ENCODE measurements at places on chromosomes 12 and 14.

- peak; percentile 29 for DNase-seq
Measured at GRCh38 chr12:79420146-79420618, 270.6 kb downstream of the PAWR start.

DNA sequence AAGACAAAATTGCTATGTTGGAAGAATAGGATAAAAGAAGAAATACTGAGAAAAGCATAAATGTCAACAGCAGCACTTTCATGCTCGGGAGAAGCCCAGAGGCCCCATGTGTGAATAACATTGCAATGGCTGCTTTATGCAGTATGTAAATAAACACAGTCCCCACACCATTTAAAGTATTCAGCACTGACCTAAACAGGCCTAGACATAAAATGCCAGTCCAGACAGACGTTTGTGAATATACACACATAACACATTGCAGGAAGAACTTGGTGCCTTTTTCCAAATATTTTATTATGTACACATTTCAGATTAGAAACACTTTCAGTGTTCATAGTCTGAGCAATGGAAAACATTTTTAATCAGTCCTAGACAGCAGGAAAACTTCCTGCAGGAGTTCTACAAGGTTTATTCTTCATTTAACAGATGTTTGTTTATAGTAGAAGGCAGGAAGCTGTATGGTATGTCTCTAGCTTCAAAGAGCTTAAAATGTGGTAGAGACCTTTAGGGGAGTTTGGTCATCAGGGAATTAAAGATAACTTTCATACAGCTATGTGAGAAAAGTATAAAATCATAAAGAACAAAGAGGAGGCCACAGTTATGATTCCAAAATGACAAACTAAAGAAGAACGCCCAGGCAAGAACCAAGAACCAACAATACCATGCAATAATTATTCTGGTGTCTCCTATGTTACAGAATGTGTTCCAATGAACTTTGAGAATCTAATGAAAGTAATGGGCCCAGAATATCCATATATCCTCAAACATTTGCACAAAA is 30.6 kb upstream of the SLC38A2 start:
- DNase-seq, result no peak

GRCh38 chr12:115102450-115102849 is 418.5 kb upstream of the TBX3 start:
- DNase-seq, result no peak

DNA sequence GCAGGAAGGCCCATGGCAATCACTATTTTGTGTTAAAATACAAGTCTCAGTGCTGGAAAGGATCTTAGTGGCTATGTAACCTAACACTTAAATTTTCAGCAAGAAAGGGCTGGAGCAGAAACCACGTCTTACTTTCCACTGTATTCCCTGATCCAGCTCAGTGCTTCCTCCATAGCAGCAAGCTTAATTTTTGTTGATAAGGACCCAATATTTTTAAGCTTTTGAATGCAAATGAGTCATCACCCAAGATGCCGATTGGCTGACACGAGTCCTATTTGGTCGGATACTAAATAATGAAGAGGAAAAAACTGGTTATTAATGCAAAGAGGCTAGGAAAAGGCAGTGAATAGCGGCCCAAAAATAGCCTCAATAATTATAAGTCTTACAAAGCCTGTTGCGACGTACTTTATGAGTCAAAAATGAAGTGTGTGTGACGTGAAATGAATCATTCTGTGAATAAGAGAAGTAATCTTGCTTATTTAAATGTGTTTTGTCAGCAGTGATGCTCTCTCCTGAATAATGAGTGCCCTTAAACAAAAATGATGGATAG is 46.9 kb upstream of the IGF1 start:
- no peak for DNase-seq

DNA sequence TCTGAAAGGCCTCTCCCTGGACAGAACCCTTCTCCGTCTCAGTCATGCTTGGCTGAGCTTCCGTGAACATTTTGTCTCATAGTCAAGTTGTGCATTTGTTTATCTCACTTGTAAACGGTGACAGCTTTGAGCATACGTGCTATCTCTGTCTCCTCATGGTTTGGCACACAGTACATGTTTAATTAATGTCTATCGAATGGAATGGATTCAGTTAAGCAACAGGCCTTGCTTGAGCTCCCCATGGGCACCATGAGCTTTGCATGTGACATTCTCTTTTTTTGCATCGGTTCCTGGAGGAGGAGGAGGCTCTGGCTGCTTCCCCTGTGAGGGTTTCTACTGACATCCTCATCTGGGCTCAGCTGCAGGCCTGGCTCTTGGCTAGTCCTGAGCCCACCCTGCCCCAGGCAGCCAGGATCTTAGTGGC is 80.0 kb downstream of the PRIMA1 start:
- DNase-seq, result no peak

DNA sequence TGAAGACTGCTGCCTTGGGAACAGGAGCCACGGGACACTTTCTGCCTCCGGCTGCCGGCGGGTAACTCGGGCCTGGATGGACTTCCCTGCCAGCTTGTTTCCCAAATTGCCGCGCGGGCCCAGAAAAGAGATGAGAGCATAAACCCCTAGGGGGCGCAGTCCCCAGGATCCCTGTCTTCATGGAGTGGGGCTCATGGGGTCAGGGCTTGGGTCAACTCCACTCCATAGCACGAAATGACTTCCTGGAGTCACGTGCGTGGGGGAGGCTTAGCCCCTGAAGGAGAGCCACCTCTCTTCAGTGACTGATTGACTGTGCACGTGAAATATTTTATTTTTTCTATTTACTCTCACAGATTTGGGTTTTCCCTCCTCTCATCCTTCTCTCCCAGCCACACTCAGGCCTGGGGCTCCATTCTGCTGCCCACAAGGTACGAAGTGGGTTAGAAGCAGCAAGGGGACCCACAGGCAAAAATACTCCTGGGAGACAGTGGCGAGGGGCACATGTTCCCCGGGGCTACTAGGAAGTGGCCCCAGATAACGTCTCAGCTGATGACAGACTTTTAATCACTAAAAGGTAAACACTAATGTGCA is 10.0 kb downstream of the PGF start:
- no peak for DNase-seq

Measured in NCI-H146 (cell line).